Psoas muscle (tissue), 8 donors: ENCODE measurements at places on chromosomes 4 and X. TPM values are rescaled to one million over a fixed set of nuclear protein-coding genes. Genes with fewer than 3 reads are reported as not detected.
A peak's percentile ranks its signal among the peaks of the same experiment; 100 is the strongest.

- DNase-seq, result peak; percentile 39
Observed at GRCh38 chr4:7434766-7435150, at the start of gene PSAPL1. Gene PSAPL1 (minus strand): TSS chr4:7434930. CDS start chr4:7434879, 51 bp downstream.

The KLF8 gene
- 2.5 TPM for total RNA-seq

DNA sequence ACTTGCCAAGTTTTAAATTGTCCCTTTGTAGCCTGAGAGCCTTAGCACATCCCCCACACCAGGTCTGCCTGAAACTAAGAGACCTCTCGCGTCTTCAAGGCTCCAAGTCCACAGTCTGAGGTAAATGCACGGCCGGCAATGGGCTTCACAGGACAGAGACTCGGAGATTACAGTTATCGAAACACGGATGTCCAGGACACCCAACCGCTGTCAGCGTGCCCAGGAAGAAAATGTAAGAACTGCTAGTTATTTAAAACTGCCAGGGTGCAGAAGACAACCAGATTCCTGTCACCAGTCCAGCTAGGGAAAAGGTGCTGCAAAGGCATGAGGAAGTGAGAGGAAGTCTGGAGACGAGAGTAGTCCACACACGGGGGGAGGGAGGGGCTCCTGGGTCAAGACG, 28.9 kb downstream of the ZNF827 start:
- DNase-seq, result peak; percentile 26

The WAS gene
- total RNA-seq, result 0.85 TPM

The OTC gene
- not detected for total RNA-seq

DNA sequence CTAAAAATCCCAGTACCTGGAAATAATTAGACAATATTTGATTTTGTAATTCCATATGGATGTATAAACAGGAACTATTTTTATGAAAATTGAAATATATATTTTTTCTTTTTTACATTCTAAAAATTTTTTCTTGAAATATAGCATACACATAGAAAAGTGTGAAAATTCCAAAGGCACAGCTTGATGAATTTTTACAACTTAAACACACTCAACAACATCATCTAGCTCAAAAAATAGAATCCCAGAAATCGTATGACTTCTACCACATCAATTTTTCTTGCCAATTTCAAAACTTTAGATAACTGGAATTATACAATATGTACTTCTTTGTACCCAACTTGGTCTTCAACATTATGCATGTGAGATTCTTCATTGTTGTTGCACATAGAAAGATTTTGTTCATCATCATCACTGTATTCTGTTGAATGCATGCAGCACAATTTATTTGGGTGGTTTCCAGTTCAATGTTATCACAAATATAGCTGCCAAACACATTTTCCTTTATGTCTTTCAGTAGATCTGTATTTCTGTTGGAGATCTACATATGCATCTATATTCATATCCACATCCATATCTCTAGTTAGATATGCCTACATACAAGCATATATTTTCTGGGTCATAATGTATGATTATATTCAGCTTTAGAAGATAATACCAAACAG, 340.7 kb upstream of the SLIT2 start:
- no peak for DNase-seq

DNA sequence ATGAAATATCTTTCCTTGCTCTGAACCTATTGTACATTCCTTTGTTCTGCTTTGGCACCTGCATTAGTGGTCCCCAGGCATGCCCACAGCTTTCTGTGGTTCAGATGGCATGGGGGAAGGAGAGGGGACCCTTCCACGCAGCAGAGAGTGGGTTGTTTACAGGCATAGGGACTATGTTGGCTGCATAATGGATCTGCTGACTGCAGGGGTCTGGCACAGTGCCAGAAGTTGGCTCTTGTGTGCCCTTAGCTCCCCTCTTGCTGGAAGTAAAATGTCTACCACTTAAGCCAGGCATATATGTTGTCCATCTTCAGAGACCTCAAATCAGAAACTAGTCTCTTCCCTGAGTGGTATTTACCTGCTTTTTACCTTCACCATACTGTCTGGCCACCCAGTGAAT, 651.9 kb upstream of the PCDH7 start:
- no peak for DNase-seq

DNA sequence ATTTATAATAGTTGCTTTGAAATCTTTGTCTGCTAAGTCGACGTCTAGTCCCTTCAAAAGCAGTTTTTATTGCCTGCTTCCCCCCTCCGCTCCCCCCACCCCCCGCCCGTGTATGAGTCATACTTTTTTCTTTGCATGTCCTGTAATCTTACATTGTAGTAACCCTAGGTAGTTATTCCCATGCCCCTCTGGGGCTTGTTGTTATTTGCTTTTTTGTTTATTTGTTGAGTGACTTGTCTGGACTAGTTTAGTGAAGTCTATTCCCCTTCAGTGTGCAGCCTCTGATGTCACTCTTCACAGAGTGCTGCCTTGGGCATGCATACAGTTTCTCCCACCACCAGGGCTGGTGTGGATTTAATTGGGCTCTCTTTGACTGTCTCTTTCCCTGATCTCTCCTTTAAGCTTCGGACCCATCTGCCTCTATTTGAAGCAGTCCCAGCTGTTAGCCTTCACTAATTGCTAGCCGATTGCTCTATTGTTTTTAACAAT, 86.2 kb downstream of the PPEF1 start:
- DNase-seq, result no peak

- DNase-seq, result no peak
Observed at GRCh38 chr4:107736924-107737448, 17.0 kb upstream of the PAPSS1 start.

- DNase-seq, result no peak
Observed at GRCh38 chr4:153166716-153167501, 37.3 kb upstream of the TRIM2 start.

The DMRTC1B gene
- total RNA-seq, result not detected

- no peak for DNase-seq
Observed at GRCh38 chr4:57219431-57219830, 109.2 kb upstream of the IGFBP7 start.

DNA sequence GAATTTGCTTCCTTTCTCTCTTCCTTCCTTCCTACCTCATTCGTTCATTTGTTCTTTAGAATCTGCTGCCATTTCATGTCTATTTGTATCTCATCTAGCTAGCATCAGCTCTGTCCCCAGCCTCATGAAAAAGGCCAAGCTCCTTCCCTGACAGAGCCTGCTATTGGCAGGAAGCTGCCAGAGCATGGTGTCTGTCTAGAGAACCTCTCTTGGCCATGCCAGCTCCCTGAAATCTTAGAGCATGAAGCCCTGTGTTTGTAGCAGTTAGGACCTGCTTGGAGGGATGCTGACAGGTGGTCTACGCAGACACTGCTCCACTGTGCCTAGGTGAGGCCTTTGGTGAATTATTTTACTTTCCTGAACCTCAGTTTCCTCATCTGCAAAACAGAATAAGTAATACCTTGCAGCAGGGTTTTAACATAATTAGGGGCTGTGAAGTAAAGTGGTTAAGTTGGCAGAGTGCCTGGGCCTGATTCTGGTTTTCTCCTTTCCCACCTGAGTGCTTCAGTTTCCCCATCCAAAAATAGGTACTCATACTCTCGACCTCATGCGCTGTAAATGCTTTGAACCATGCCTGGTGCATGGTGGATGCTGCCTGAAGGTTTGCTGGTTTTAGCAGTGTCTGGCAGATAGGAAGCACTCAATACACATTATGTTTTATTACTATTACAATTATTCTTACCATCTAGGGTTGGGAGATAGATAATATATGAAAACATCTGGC, 4.7 kb downstream of the PTTG2 start:
- DNase-seq, result no peak

GRCh38 chr4:145546175-145546915, 64.7 kb downstream of the SMAD1 start:
- no peak for DNase-seq

GRCh38 chr4:146154057-146154456, 21.5 kb upstream of the LSM6 start:
- no peak for DNase-seq

The KIAA1210 gene
- total RNA-seq, result not detected

The HTRA3 gene
- 24.3 TPM for total RNA-seq
